Liver (tissue), 10 donors: ENCODE measurements at places on chromosomes 6 and 20. TPM values are rescaled to one million over a fixed set of nuclear protein-coding genes. Genes with fewer than 3 reads are reported as not detected.

DNA sequence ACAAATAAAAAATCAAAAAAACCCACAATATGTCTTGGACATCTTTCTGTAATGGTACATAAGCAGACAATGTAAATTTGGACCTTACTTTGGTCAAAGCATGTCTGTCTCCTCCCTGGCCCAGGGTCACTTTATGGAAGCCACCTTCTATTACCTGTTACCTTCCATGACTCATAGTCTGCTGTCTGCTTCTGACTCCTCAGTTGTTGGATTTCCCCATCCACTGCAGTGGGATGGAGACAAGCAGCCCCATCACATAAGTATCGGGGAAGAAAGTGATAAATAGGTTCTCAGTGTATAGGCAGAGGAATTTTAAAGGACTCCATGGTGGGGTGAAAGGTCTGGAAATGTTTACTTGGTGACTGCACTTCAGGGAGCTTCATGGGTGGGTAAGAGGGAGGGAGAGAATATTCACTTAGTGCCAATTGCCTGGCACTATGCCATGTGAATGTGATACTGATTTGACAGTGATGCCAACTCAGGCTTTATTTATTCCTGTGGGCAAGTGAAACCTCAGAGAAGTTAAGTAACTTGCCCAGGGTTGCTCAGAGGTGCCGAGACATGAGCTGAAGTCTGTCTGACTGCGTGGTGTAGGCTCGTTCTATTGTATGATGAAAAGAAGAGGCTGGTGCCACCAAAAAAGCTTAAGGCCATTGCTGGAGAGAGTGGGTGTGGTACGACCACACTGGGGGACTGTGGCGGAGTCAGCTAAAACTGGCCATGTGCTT, 175.6 kb upstream of the RNF24 start:
- no peak overlapping the region for H3K4me3 ChIP-seq
- H3K27me3 ChIP-seq, result no peaks in the 10 kb centered on the region
- no peaks in the 10 kb centered on the region for H3K4me1 ChIP-seq
- H3K36me3 ChIP-seq, result no peaks in the 10 kb centered on the region
- no peak overlapping the region for H3K27ac ChIP-seq

FGD2 gene
- 12.4 TPM for total RNA-seq

- no peak overlapping the region for H3K27ac ChIP-seq
- H3K4me3 ChIP-seq, result no peak overlapping the region
- H3K36me3 ChIP-seq, result no peaks in the 10 kb centered on the region
- no peak for DNase-seq
- peaks cover 10% of the 10 kb centered on the region for H3K4me1 ChIP-seq
- H3K27me3 ChIP-seq, result no peaks in the 10 kb centered on the region
Observed at GRCh38 chr6:108714101-108714765, 134.0 kb upstream of the ARMC2 start.

DNA sequence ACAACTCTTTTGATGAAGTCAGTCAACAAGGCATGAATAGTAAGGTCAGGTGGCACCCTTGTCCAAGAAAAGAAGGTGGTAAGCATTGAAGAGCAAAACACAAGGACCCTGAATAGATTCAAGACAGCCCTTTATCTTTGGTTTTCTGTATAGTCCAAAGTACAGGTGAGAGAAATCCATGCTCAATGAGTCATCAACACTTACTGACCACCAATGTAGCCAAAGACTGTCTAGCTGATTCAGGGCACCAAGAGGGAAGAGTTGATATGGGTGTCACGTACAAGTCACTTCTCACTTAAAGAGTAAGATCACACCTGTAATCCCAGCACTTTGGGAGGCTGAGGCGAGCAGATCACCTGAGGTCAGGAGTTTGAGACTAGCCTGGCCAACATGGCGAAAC, 528.3 kb downstream of the CD83 start:
- no peak for DNase-seq
- H3K27ac ChIP-seq, result no peak overlapping the region
- H3K36me3 ChIP-seq, result no peaks in the 10 kb centered on the region
- no peaks in the 10 kb centered on the region for H3K27me3 ChIP-seq
- H3K4me1 ChIP-seq, result no peaks in the 10 kb centered on the region
- H3K4me3 ChIP-seq, result no peak overlapping the region

DNA sequence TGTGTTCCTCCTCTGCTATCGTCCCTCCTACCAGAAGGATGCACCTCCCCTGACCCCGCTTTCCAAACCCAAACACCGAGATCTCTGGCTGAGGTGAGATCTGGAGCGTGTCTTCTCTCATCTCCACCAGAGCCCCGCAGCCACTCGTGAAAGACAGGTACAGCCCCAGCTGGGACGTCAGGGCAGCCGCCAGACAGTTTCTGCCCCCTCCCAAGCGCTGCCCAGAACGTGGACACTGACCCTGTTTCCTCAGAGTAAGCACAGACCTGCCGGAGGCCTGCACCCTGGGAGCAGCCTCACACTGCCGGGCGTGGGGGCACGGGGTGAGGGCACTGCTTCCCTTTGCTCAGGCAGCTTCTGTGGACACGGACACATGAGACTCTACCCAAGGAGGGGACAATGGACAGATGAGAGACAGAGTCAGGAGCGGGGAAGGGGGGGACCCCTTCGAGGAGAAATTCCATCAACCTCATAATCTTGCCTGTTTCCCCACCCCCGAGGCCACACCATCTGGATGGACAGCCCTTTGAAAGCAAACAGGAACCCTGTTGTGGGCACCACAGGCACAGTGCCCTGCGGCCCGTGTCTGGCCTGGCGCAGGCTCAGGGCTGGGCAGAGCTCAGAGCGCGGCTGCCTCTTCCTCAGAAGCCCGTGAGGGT, 210.6 kb downstream of the DLL1 start:
- no peaks in the 10 kb centered on the region for H3K27me3 ChIP-seq
- H3K27ac ChIP-seq, result no peak overlapping the region
- peaks cover 7% of the 10 kb centered on the region for H3K4me1 ChIP-seq
- H3K36me3 ChIP-seq, result no peaks in the 10 kb centered on the region

GSTA2 gene
- 2.0 TPM for total RNA-seq

SLC17A1 gene
- total RNA-seq, result 11.1 TPM

DNA sequence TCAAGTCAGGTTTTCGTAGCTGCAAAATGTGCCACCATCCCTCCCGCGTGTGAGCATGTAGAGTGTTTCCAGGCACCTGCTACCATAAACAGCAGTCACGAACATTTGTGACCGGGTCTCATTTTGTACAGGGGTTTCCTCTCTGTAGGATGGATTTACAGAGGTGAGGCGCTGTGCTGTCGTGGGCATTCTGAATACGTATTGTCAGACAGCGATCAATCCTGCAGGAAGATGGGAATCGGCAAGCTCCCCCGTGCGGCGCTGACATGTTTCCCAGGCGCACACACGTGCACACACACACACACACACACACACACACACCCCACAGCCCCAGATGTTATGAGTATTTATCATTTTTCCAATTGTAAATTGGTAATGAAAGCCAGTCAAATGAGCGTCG, 15.8 kb downstream of the ANKRD60 start:
- no peaks in the 10 kb centered on the region for H3K4me1 ChIP-seq
- no peak overlapping the region for H3K4me3 ChIP-seq
- H3K27me3 ChIP-seq, result no peaks in the 10 kb centered on the region
- DNase-seq, result no peak
- H3K36me3 ChIP-seq, result no peaks in the 10 kb centered on the region

- H3K36me3 ChIP-seq, result no peaks in the 10 kb centered on the region
- H3K27ac ChIP-seq, result peak overlapping the region; percentile 55
- no peak for DNase-seq
- H3K27me3 ChIP-seq, result no peaks in the 10 kb centered on the region
- H3K4me3 ChIP-seq, result no peak overlapping the region
Observed at GRCh38 chr20:44642203-44643153, 9.0 kb downstream of the ADA start.

ARMH2 gene
- not detected for total RNA-seq
